ENCODE measurements at places on chromosomes 5 and 9.

DNA sequence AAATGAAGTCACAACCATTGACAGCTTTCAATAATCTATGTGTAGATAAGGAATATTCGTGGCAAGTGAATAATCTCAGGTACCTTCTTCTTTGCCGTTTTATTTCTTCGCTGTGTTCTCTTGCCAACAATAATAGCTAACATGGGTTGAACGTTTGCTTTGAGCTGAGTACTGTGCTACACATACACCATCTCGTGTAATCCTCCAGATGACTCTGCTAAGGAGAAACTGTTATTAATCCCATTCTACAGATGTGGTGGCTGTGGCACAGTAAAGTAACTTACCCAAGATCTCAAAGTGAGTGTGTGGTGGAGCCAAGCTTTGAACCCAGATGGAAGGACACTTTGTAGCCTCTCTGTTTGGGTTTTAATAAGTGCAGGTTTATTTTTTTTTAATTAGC is 179.7 kb downstream of the C9orf152 start:
- DNase-seq: no peak

DNA sequence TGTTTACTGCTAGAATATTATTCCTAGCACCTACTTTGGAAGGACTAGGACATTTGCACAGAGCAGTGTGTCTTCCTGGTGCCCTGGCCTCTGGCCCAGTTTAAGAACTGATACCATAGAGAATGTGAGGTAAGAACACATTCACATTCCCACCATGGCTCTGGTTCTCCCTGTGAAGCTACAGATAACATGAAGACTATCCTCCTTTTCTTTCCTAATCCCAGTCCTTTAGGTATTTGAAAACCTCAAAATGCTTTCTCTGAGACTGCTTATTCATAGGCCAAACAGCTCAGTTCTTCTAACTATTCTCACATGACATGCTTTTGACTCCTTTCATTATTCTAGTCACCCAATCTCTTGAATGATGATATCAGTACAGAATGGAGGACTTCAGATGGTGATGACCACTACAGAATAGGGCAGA is 11.9 kb downstream of the FAM219A start:
- DNase-seq: no peak

GRCh38 chr5:126023994-126024441 is 399.2 kb upstream of the GRAMD2B start:
- DNase-seq: no peak

GRCh38 chr5:14700478-14701436 is 36.2 kb downstream of the OTULIN start:
- no peak for DNase-seq

DNA sequence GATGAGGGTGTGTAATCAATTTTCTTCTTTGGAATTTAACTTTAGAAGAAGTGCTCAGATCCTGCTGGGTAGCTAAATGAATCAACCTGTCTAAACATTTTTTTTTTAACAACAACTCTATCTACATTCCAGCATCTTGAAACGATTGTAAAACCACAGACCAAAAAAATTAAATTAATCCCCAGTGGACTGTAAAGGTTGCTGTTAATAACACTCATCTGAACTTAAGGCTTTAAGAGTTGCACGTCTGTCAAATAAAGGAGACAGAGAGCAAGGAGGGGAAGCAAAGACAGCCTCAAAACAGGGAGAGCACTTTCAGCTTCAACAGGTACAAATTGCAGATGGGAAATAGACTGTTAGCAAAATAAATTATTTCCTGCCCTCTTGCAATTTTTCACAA is 548.5 kb downstream of the DTWD2 start:
- DNase-seq: no peak

DNA sequence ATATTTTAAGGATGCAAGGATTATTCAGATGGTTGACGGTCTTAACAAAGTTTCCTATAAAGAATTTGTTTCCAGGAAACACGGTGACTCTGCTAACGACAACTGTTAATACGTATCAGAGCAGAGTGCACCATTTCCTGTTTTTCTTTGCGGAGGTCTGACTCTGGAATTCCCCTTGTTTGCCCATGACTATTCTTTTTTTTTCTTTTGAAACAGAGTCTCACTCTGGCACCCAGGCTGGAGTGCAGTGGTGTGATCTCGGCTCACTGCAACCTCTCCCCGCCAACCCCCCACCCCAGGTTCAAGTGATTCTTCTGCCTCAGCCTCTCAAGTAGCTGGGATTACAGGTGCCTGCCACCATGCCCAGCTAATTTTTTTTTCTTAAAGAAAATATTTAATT is 115.9 kb downstream of the CDC42SE2 start:
- peak; percentile 28 for DNase-seq

DNA sequence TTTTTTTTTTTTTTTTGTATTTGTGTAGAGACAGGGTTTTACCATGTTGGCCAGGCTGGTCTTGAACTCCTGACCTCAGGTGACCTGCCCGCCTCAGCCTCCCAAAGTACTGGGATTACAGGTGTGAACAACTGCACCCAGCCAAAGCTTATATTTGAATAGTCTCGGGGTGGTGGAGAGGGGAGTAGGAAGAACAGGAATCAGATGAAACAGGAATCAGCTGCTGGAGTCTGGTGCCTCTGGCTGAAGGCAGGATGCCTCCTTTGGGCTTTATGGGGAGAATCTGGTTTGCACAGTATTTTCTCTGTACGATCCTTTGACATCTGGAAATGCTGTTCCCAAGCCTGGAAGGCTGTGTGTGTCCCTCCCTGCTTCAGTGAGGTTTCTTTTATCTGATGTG is 10.9 kb downstream of the C5orf52 start:
- DNase-seq: no peak

- DNase-seq: no peak
Measured at GRCh38 chr5:125715216-125715615, 708.0 kb upstream of the GRAMD2B start.

DNA sequence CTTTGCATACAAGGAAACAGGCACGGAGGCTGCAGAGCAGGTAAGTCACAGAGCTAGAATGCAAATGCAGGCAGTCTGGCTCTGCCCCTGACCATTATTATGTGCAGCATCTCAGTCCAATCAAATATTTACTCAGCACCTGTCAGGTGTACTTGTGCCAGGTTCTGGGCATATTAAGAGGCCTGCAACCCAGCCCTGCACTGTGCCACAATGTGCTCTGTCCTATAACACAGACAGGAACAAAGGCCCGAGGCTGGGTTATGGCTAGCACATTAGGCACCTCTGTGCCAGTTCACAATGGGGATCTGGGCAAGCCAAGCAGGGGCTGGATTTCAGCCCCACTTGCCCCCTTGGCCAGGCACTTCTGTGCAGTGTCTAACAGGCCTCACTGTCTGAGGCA is 14.0 kb downstream of the ARL15 start:
- no peak for DNase-seq

GRCh38 chr9:113913426-113914195 is 37.5 kb downstream of the ZNF618 start:
- DNase-seq: no peak

GRCh38 chr5:71932655-71933338 is 174.5 kb upstream of the MAP1B start:
- DNase-seq: no peak

- DNase-seq: no peak
Measured at GRCh38 chr5:39113354-39113953, 39.3 kb upstream of the RICTOR start.

- DNase-seq: no peak
Measured at GRCh38 chr9:119020284-119020683, 349.0 kb downstream of the BRINP1 start.

DNA sequence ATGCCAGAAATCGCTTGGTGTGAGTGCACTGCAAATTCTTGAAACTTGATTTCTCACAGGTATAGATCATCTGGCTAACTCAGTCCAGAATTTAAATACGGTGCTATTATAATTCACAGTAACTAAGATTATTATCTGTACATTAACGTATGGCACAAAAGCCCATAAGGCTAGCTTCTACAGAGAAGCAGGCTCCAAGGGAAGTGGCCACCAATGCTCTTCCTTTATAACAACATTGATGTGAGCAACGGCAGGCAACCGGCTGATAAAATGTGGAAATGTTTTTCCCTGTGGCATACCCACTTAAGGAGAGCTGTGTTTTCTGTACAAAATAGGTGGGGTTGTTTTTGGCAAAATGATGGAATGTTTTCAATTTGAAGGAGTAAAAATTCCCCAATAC is 35.7 kb downstream of the SEMA4D start:
- DNase-seq: no peak

DNA sequence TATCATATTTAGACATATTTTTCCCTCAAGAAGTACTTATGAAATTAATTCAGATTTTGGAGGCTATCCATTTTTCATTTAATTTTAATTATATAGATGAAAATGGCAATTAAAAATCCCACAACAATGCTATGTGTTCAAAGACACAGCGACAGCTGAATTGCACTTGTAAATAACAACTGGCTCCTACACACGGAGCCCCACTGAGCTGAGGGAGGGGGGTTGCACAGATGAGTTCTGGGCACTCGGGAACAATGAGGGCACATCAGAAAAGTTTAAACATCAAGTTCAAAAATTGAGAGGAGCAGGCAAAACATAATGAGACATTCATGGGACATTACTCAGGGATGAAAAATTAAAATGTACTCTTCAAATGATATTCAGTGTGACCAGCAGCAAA is 104.9 kb downstream of the MARCHF3 start:
- DNase-seq: no peak

GRCh38 chr9:122614362-122614761 is at the start of gene OR1Q1:
Gene OR1Q1, plus strand, starts transcription at chr9:122614738. Its CDS starts 0 bp downstream, at chr9:122614738.
- no peak for DNase-seq

GRCh38 chr5:93250424-93250823 is 330.6 kb downstream of the NR2F1-AS1 start:
- DNase-seq: no peak

- DNase-seq: no peak
Measured at GRCh38 chr5:135329066-135329912, 69.7 kb downstream of the MACROH2A1 start.

GRCh38 chr9:94504358-94504757 is 50.5 kb upstream of the PCAT7 start:
- DNase-seq: no peak

DNA sequence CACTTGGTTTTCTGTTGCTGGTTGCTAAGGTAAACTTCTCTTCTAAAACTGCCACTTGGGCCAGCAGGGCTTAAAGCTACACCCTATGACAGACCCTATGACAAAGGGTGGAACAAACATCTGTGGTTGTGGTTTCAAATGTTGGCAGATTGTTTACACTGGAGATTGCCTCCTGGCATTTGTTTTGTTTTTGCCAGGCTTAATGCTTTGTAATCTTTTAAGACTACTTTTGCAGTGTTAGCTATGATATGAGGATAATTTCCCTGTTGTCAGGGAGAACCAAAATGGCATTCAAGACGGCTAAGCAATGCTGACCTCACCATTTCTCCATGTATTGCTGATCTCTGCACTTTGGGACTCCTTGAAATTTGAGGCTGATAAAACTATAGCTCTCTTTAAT is 50.3 kb downstream of the MAMDC2 start:
- DNase-seq: no peak

- DNase-seq: no peak
Measured at GRCh38 chr5:69238760-69239251, 4.1 kb downstream of the CDK7 start.

DNA sequence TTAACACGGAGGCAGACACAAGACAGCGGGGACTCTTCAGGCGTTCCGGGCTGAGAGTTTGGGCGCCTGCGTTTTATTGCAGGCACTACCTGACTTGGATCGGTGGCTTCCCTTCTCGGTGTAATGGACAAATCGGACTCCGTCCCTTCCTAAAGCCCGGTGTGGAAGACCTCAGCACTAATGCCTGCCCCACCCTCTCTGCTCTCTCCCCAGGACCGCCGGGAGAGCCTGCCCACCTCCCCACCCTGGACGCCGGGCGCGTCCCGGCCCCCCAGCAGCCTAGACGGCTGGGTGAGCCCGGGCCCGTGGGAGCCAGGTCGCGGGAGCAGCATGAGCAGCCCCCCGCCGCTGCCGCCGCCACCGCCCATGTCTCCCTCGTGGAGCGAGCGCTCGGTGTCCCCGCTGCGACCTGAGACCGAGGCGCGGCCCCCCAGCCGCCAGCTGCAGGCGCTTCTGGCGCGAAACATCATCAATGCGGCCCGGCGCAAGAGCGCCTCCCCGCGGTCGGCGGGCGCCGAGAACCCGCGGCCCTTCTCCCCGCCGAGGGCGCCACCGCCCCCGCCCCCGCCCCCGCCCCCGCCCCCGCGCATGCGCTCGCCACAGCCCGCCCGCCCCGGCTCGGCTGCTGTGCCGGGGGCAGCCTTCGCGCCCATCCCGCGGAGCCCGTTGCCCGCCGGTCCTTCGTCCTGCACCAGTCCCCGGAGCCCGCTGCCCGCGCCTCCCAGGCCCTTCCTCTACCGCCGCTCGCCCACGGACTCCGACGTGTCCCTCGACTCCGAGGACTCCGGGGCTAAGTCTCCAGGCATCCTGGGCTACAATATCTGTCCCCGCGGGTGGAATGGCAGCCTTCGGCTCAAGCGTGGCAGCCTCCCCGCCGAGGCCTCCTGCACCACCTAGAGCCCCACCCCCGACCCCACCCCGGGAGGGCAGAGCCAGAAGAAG is 4.6 kb upstream of the MYOZ3 start:
- peak; percentile 46 for DNase-seq

- DNase-seq: no peak
Measured at GRCh38 chr5:166441-167372, 24.6 kb upstream of the LRRC14B start.

DNA sequence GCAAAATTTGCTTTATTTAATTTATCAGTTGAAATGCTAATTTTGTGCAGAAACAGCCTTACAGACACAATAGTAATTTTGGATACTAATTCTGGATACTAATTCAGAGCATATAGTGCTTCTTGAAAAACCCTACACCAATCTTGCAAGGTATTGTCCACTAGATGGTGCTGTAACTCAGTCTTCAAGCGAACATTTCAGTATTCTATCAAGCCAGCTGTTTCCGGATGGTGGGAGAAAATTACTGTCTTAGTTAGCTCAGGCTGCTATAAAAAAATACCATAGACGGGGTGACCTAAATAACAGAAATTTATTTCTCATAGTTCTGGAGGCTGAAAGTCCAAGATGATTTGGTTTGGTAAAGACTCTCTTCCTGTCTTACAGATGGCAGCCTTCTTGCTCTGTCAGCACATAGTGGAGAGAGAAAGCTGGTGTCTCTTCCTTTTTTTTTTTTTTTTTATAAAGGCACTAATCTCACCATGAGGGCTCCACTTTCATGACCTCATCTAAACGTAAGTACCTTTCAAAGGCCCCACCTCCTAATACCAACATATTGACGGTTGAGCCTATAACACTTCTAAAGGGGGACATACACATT is 1306.5 kb upstream of the CDH9 start:
- DNase-seq: no peak

DNA sequence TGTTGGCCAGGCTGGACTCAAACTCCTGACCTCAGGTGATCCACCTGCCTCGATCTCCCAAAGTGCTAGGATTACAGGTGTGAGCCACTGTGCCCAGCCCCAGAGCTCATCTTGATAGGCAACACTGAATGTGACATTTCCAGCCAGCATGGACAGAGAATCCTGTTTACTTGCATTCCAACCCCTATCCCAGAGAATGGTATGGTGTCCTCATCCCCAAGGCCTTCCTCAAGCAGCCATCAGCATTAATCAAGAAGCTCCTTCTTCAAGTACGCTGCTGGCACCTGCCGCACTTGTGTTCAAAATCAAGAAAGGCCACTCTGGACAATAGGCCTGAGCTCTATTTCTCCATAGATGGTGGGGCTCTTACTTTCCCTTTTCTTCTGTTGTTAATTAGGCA is 40.2 kb downstream of the STARD4 start:
- no peak for DNase-seq

- no peak for DNase-seq
Measured at GRCh38 chr5:103260951-103261350, 2.4 kb downstream of the MACIR start.

- DNase-seq: no peak
Measured at GRCh38 chr5:147754372-147755122, 28.0 kb downstream of the JAKMIP2 start.

Data from stimulated activated CD8-positive, alpha-beta memory T cell treated with anti-CD3 and anti-CD28 coated beads, Interleukin-4, amount 100 ng/mL, for 1 hour (primary cell).